Breast epithelium (tissue), 4 donors: ENCODE measurements at places on chromosomes 4 and X.

GRCh38 chr4:86536151-86536550 is 58.0 kb upstream of the PTPN13 start:
- no peaks in the 10 kb centered on the region for H3K4me1 ChIP-seq
- H3K36me3 ChIP-seq, result no peaks in the 10 kb centered on the region
- no peak overlapping the region for H3K27ac ChIP-seq
- no peak overlapping the region for H3K4me3 ChIP-seq
- no peaks in the 10 kb centered on the region for H3K27me3 ChIP-seq

DNA sequence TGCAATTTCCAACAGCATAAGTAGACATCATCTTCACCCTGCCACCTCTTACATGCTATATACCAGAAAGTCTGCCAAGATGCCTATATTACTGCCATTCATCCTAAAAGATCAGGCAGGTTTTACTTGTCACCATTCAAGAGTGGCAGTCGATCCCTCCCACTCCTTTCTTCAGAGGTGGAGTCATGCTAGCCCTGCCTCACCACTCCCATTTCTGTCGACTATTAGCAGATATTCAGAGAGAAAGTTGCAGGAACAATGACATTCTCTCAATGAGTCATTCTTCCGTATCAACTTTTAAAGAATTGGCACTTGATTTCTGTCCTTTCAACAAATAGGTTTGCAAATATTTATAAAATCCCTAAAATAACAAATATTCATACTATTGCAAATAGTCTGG is 1060.1 kb downstream of the ADGRL3 start:
- H3K4me1 ChIP-seq, result no peaks in the 10 kb centered on the region
- H3K4me3 ChIP-seq, result no peak overlapping the region
- no peaks in the 10 kb centered on the region for H3K27me3 ChIP-seq
- H3K27ac ChIP-seq, result no peak overlapping the region

GRCh38 chr4:149498246-149498645 is 317.4 kb downstream of the IQCM start:
- H3K27ac ChIP-seq, result no peak overlapping the region
- H3K4me3 ChIP-seq, result no peak overlapping the region
- no peaks in the 10 kb centered on the region for H3K4me1 ChIP-seq
- H3K27me3 ChIP-seq, result no peaks in the 10 kb centered on the region
- DNase-seq, result no peak

GRCh38 chr4:119615068-119615719 is 13.4 kb downstream of the PDE5A start:
- no peak overlapping the region for H3K27ac ChIP-seq
- H3K4me1 ChIP-seq, result no peaks in the 10 kb centered on the region
- H3K36me3 ChIP-seq, result no peaks in the 10 kb centered on the region
- no peaks in the 10 kb centered on the region for H3K27me3 ChIP-seq

- no peaks in the 10 kb centered on the region for H3K4me1 ChIP-seq
- no peak overlapping the region for H3K4me3 ChIP-seq
- no peak overlapping the region for H3K27ac ChIP-seq
- H3K27me3 ChIP-seq, result peaks cover 7% of the 10 kb centered on the region
Observed at GRCh38 chrX:85024044-85024443, 20.4 kb downstream of the APOOL start.

DNA sequence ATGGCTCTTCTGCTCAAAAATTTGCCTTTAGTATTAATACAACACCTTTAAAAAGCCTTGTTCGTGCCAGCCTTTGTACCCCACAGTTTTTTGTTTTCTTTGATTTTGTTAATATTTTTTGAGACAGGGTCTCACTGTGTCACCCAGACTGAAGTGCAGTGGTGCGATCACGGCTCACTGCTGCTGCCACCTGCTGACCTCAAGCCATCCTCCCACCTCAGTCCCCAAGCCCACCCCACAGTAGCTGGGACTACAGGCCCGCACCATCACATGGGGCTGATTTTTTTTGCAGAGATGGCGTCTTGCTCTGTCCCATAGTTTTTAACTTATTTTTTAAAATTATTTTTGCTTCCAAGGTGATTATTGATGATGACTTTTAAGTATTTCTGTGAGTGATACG is 134.0 kb downstream of the HTR2C start:
- no peaks in the 10 kb centered on the region for H3K36me3 ChIP-seq
- H3K27ac ChIP-seq, result no peak overlapping the region
- H3K4me1 ChIP-seq, result no peaks in the 10 kb centered on the region

DNA sequence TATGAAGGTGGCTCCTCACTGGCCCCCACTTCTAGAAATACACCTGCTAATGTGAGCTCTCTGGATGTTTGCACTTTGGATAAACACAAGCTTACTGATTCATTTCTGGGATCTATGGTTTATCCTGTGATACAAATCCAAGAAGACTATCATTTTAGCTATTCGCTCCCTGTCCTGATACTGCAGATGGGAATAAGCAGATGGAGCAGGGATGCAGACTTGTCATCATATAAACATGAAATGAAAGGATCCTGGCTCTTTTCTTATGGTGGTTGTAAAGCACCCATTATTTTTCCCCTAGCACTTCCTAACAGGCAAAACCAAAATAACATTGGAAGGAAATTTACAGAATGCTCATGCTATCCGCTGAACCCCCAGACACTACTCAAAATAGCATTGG is 162.9 kb upstream of the NOCT start:
- no peak for DNase-seq
- H3K4me3 ChIP-seq, result no peak overlapping the region
- H3K36me3 ChIP-seq, result no peaks in the 10 kb centered on the region
- H3K27ac ChIP-seq, result no peak overlapping the region

DNA sequence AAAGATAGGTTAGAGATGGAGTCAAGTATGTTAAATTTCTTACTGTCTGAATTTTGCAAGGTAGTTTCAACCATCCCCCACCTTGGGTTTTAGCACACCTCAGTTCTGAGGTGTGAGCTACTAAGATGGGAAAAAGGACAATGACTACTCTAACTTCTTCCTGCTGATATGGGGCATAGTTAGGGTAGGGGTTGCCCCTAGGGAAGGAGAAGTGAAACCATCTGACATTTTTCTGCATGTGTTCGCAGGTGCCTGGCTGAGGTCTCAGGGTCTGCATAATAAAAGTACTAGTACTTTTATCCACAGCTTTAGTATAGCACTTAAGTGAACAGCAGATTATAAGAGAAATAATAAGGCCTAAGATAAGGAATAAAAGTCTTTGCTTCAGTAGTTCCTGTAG is 129.5 kb upstream of the CYSLTR1 start:
- no peaks in the 10 kb centered on the region for H3K36me3 ChIP-seq
- no peak overlapping the region for H3K27ac ChIP-seq
- DNase-seq, result no peak
- no peaks in the 10 kb centered on the region for H3K27me3 ChIP-seq
- no peaks in the 10 kb centered on the region for H3K4me1 ChIP-seq
